ENCODE measurements at places on chromosomes 12 and 14.

DNA sequence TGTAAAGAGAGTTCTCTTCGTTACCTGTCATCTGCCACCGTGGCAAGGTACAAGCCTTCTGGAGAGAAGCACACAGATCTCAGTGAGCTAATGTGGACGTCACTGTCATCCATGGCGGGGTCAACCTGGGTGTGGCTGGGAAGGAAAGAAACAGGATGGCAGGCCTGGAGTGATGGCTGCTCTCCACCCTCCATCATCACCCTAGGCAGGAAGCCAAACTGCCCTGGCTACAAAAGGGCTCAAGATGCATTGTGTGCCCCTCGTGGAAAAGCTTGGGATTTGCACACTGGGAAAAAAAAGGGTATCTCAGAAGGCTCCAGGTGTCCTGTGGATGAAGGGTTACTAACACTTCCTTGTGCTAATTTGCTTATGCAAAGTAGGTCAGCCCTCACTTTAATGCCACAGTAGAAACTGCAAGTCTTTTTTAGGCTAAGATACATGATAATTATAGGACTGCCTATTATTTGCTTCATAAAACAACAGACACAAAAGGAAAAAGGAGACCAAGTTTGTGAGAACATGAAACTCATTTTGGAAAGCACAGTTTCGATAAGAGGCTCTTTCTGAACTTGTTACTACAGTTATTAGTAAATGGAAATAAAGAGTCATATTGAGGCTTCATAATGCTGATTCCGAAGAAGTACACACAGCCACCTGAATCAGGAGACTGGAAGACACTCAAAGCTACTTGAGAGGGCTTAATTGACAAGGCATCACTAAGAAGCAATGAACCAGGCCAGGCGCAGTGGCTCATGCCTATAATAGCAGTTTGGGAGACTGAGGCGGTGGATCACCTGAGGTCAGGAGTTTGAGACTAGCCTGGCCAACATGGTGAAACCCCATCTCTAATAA is 18.9 kb downstream of the RFC5 start:
- DNase-seq = no peak

DNA sequence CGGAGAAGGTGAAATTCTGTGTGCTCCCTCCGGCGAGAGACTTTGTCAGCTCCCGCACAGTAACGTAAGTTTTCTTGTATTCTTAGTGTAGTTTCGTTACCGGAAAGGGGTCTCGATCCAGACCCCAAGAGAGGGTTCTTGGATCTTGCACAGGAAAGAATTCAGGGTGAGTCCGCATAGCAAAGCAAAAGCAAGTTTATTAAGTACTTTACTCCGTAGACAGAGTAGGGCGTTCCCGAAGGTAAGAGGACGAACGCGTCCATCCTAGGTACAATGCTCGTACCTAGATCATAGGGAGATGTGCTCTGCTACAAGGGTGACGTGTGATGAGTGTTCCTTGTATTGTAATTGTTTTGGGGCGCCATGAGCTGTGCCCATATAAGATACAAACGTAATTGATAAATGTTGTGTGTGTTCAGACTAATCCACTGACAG is 293 bp downstream of the IFI27L1 start:
- no peak for DNase-seq

DNA sequence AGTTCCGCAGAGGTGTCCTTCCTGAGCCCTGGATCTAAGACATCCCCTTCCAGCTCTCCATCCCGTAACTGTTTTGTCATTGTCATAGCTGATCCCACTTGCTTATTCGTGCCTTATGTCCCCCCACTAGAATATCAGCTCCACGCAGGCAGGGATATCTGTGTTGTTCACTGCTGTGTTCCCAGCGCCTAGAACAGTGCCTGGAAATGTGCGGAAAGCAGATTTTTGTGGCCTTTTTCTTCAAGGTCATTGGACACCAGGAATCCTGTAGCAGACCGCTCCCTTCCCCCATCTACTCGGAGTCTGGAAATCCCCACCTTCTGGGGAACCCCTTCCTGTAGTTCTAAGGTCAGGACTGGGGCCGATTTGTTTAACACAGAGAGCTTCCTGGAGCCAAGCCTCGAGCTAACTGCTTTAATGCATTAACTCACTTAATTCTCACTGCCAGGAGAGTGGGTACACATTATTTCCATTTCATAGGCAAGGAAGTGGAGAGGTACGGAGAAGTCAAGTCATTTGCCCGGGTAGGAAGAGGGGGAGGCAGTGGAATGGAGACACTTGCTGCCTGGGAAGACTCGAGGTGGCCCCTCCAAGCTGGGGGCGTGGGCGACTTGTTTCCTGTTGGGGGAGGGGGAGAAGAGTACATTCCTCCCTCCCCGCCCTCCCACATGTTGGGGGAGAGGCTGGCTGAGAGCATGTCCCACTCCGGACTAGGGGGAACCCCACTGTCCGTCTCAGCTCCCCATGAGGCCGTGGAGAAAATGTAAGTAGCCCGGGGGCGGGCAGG is 1.2 kb upstream of the SH2B3 start:
- DNase-seq = peak; percentile 77

GRCh38 chr12:96383991-96384390 is 16.2 kb downstream of the CDK17 start:
- DNase-seq = no peak

GRCh38 chr14:89428546-89429198 is 11.6 kb upstream of the FOXN3 start:
- no peak for DNase-seq

GRCh38 chr12:114408471-114408885 is 2.5 kb upstream of the TBX5 start:
- DNase-seq = no peak

DNA sequence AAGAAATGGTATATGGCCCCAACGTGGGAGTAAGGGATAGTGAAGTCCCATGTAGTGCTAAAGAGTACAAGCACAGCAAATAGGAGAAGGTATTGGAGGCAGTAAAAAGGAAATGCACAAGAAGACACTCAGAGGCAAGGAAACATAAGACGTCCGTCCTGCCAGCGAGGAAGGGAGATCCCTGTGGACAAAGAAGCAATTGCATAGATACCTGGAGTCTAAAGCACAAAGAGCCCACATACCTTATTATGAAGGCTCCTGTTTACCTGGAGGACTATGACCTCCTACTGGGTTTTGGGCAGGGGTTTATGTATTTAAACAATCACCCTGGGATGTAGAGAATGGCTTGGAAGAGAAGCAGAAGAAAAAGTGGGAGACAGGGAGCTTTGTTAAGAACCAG is 341.2 kb upstream of the DCN start:
- no peak for DNase-seq
